ENCODE measurements at places on chromosomes 11 and 22.
A peak's percentile ranks its signal among the peaks of the same experiment; 100 is the strongest.

DNA sequence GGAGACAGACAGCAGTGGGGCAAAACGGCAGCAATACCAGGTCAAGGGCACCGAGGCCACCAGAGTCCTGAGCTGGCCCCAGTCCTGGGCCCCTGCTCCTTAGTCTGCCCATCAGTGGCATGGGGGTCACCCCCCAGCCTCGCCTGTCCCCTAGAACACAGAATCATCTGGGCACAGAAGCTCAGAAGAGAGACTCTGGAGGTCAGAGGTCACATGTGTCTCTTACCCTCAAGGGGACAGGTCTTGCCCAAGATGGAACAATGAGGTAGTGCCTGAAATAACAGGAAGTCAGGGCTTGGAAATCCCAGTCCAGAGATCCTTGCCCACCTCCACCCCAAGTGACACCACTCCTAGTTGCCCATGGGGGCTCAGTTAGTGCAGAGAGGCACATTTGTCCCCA is 20.6 kb downstream of the PDE2A start:
- no peak for DNase-seq

- no peak for DNase-seq
Measured at GRCh38 chr11:57541169-57541568, 3.8 kb downstream of the SMTNL1 start.

DNA sequence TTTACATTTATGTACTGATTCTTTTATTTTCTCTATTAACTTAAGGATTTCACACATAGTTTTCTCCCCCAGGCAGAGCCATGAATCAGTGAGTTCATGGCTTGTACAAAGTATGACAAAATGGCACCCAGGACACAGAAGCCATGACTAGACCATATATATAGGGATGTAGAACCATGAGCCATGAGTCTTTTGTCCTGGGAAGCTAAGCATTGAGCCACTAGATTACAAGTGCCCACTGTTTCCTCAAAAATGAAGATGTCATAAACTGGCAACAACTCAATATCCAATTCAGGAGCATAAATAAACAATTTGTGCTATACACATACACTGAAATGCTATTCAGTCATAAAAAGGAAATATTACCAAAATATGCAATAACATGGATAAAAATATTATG is 36.2 kb downstream of the CARD18 start:
- DNase-seq = no peak

GRCh38 chr22:32636884-32637283 is 162.3 kb downstream of the FBXO7 start:
- no peak for DNase-seq

DNA sequence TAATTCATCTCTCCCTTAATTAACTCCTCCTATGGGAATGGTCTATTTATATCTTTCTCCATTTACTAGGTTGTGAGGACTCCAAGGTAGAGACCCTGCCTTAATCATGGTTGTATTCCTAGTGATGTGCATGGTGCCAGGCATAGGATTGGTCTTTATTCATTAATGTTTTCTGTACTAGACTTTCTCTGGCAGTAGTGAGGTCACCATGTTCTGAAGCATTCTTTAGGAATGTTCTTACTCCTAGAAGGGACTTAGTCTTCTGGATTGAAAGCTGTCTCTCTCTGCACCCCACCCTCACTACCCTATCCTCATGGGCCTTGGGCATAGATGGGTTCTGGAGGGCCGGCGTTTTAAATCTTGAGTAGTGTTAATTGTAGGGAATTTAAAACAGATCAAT is 10.6 kb upstream of the INSC start:
- no peak for DNase-seq

GRCh38 chr11:77244277-77245027 is 57.0 kb downstream of the GDPD4 start:
- no peak for DNase-seq

GRCh38 chr11:58513747-58514367 is 6.0 kb upstream of the OR5B21 start:
- DNase-seq = peak; percentile 48

DNA sequence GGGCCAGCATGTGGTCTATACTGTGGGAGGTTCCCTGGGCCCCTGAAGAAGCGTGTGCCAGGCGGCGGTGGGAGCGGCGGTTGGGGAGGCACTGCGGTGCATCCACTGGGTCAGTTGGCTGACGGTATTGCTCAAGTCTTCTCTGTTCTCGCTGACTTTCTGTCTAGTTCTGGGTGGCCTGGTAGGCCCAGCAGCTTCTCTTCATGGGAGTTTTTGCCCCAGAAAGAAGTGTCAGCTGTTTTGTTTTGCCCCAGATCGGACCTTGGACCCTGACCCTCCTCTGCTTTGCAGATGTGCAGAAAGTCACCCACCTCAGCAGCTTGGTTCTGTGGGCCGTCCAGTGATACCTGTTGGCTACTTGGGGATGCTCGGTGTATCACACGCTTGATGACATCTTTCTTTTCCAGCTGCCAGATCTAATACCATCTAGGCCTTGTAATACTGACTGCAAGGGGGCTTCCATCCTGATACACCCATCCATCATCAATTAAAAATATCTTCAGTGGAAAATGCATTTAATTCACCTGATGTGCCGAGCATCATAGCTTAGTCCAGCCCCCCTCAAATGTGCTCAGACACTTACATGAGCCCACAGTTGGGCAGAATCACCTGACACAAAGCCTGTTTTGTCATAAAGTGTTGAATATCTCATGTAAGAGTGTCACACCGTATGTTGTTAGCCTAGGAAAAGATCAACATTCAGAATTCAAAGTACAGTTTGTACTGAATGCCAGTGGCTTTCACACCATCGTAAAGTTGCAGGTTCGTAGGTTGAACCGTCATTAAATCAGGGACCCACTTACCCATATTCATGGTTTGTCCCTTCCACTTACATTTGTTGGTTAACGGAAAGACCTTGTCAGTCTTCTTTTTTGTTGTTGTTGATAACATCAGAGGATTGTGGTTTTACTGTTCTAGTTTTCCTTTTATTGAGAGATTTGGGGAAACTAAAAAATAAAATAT is 13.9 kb downstream of the ZBED4 start:
- DNase-seq = no peak

GRCh38 chr11:1150116-1150515 is 7.6 kb upstream of the MUC5AC start:
- no peak for DNase-seq

- DNase-seq = no peak
Measured at GRCh38 chr22:46460857-46461256, 76.6 kb downstream of the CELSR1 start.

GRCh38 chr22:25898707-25899365 is 156.8 kb downstream of the MYO18B start:
- DNase-seq = peak; percentile 24

GRCh38 chr11:76863196-76863777 is 2.6 kb downstream of the ACER3 start:
- DNase-seq = no peak

GRCh38 chr22:27307545-27308247 is 493.9 kb downstream of the MN1 start:
- DNase-seq = no peak

DNA sequence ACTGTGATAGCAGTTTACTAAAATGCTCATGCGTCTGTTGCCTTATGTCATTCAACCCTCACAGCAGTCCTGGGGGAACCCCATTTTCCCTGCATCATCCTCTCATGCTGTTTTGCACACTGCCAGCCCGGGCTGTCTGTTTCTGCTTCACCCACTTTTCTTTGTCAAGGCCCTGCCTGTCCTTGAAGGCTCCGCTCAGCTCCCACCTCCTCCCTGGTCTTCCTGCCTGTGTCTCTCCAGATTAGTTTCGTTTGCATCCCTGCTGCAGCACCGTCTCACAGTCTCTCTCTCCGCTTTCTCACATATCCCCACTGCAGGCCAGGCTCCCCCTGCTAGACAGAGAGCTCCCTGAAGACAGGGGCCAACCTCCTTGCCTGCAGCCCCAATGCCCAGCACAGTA is 29.9 kb downstream of the SERPINH1 start:
- DNase-seq = no peak

GRCh38 chr22:47318041-47318737 is 555.7 kb downstream of the TBC1D22A start:
- DNase-seq = no peak

GRCh38 chr22:17501679-17502285 is 61.5 kb upstream of the SLC25A18 start:
- peak; percentile 90 for DNase-seq

GRCh38 chr11:16800382-16800781 is 61.9 kb downstream of the C11orf58 start:
- no peak for DNase-seq

- no peak for DNase-seq
Measured at GRCh38 chr11:6746626-6747025, 25.1 kb downstream of the OR2AG2 start.

DNA sequence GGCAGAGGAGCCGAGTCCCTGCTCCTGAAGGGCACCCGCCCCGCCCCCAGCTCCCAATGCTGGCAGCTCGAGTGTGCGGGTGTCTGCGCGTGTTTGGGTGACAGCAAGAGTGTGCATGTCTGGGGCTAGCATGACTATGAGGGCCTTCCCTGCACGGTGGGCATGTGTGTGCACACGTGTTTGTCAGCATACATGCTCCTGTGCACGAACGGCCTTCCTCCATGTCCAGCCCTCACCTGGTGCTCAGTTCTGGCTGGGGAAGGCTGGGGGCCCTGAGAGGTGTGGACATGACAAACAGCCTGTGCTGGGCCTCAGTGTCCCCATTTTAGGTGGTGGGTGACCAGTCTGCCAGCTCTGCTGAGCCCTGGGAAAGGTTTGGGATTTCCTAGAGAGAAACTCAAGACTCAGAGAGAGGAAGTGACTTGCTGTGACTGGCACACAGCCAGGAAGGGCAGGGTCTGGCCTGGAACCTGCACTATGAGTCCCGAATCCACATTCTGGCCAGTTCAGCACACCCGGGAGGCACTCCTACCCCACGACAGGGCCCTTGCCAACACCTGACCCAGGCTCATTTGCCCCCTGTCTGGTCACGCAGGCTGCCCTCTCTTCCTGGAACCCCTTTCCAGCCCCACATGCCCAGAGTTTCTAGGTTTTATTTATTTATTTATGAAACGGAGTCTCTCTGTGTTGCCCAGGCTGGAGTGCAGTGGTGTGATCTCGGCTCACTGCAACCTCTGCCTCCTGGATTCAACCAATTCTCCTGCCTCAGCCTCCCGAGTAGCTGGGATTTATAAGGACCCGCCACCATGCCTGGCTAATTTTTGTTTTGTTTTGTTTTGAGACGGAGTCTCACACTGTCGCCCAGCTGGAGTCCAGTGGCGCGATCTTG is 3.3 kb upstream of the SHISA8 start:
- DNase-seq = peak; percentile 61

- no peak for DNase-seq
Measured at GRCh38 chr11:2300290-2300935, 1.3 kb downstream of the C11orf21 start.

DNA sequence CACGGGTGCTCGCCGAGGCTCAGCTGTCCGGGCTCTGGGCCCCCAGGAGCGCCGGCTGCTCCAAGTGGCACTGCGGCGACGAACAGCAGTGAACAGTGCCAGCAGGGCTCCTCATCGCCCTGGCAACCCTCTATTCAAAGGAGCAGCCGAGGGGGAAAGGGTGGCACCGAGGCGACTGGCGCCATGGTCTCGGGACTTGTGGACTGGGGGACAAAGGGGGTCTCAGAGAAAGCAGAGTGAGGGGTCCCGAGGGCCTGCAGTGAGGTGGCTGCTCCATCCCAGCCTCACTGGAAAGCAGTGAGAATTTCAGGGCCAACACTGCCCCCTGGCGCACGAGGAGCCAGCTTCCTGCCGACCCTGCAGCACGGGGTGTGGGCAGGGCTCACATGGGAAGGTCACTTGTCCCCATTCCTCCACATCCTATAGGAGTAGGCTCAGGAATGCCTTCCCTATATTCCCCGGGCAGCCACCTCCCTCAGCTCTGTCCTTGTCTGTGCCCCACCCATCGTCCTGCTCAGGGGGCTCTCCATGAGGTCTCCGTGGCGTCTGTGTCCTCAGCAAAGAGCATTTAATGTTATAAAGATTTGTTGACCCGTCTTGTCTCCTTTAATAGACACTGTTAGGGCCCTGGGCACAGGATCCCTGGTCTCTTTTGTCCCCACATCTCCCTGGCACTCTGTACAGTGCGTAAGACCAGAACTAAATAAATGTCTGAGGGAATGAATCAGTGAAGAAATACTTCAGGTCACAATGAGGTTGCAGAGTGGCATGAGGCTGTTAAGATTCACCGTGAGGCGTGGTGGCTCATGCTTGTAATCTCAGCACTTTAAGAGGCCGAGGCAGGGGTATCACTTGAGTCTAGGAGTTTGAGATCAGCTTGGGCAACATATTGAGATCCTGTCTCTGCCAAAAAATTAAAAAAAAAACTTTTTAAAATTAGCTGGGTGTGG is 26.4 kb downstream of the LRFN4 start:
- peak; percentile 49 for DNase-seq

- DNase-seq = no peak
Measured at GRCh38 chr11:60634126-60634525, 65.3 kb upstream of the MS4A8 start.

DNA sequence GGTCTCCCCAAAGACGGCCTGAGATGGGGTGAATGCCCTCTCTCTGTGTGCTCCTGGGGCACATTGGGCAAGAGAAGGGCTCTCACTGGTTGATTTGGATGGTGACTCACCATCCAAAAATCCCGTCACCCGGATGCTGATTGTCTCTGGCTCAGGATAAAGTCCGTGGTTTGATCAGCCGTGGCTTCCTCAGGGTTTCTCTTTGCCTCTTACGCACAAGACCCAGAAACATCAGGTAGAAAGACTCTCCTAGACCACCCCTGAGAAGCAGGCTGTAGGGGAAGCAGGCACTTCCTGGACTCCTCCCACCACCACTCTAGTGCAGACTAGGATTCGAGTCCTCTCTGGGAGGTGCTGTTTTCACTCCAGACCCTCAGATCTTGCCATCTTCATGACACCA is 176.1 kb upstream of the NCAM1 start:
- DNase-seq = no peak

DNA sequence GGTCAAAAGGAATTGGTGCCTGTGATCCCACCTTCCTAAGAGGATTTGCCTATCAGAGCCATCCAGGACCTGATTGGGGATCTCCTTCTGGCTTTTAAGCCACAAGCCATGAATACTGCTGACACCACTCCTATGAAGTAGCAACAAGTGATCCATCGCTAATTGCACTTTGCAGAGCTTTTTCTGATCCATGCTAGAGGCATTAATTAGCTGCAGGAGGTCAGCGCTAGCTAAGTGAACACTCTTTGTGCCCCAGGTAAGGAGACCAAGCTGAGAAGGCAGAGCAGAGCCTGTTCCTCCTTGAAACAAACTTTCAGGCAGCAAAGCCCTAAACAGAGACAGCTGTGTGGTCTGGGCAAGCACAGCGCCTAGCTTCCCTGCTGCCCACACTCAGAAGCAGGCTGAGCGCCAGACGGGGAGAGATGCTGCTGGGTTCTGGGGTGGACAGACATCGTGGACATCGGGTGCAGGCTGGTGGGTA is 122.2 kb downstream of the ABTB2 start:
- DNase-seq = no peak

- DNase-seq = no peak
Measured at GRCh38 chr11:129885381-129885780, 10.0 kb downstream of the NFRKB start.

DNA sequence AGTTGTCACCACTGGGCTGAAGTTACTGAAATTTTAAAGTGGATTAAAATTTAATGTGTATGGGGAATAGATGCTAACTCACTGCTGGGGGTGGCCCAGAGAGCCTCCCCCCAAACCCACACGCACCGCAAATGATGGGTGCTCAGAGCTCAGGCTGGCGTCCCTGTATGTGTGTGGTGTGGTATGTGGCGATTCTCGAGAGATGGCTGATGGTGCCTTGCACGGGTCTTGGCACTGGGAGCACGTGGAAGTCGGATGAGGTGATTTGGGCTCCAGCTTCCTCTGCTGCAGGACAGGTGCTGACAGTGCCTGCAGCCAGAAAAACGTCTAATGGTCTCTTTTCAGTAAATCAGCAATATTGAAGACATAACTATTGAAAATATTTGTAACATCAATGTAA is 1473.3 kb downstream of the TBC1D22A start:
- DNase-seq = no peak

Data from NCI-H524 (cell line).